ENCODE measurements at places on chromosomes 5 and 9.

DNA sequence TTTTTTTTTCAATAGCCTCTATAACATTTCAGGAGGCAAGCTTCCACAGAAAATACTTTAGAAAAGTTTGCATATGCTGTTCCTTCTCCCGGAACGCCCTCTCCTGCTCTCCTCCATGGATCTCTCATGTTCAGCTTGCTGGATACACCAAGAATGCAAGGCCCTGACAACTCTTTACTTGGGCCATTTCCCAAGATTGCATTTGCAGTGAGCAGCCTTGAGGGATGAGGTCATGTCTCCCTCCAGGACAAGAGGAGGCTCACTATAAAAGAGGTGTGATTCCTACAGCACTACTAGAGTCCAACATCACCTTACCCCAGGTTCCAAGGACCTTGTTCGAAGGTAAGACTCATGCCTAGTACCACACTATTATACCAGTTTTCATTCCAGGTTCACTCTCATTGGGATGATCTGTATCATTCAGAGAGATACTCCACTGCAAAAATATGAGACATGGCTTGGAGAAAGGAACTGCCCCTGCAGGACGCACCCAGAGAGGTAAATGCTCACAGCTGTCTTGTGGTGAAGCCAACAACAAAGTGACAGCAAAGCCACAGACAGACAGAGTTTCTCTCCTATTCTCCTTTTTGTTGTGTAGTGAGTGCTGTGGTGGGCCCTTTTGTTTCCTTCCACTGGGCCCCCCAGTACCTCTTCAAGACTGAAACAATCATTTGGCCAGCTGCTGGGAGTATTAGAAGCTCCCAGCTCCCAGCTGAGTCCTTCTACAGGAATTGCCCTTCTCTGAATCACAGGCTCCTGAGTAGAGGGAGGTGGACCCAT lies 151.7 kb upstream of the ZNF366 start:
- no peak for DNase-seq

- DNase-seq = no peak
These were observed 244.4 kb downstream of the ADAMTSL1 start for GRCh38 chr9:18718393-18718792.

DNA sequence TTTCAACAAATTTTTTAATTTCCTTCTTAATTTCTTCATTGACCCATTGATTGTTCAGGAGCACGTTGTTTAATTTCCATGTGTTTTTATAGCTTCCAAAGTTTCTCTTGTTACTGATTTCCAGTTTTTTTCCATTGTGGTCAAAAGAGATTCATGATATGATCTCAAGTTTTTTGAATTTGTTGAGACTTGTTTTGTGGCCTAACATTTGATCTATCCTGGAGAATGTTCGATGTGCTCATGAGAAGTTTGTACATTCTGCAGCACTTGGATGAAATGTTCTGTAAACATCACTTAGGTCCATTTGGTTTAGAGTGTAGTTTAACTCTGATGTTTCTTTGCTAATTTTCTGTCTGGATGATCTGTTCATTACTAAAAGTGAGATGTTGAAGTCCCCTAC lies 14.7 kb upstream of the PPIC start:
- DNase-seq = no peak

GRCh38 chr9:86749894-86750255 lies 197.4 kb downstream of the GAS1 start:
- no peak for DNase-seq

DNA sequence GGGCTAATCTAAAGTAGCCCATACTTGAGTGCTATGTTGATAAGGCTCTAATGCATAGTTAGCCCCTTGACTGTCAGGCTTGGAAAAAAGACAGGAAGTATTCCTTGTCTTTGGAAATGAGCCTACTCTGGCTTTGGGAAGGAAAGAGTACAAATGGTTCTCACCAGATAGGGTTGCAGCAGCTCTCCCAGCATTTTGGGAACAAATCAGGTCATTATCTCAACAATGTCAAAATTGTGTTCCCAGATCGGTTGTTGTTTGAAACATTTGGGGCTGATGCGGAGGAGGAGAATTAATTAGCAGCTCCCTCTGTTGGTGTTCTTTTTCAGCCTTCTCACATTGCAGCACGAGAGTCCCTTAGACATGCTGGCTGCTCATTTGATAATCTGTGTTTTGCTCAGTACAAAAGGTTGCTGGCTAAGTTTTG lies 294.7 kb upstream of the DMRT1 start:
- DNase-seq = no peak

- no peak for DNase-seq
These were observed 6.4 kb upstream of the AGPAT2 start for GRCh38 chr9:136693490-136694162.

GRCh38 chr5:124739634-124740025 lies 6.8 kb downstream of the ZNF608 start:
- DNase-seq = no peak

DNA sequence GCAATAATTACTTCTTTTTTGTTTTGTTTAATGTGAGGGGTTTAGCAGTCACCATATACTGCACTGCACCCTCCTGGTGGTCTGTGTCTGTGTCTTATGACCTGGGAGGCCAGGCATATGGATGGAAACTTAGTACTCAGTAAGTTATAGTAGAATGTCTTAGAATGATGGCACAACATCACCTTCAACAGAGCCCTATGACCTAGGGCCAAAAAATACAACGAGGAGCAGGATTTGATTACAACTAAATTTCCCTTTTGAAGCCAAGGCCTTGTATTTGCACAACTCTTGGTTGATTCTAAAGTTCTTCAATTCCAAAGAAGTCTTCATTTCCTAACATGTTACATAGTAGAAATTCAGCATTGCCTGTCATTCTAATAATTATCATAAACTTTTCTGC lies 422.1 kb upstream of the PIK3R1 start:
- DNase-seq = no peak

DNA sequence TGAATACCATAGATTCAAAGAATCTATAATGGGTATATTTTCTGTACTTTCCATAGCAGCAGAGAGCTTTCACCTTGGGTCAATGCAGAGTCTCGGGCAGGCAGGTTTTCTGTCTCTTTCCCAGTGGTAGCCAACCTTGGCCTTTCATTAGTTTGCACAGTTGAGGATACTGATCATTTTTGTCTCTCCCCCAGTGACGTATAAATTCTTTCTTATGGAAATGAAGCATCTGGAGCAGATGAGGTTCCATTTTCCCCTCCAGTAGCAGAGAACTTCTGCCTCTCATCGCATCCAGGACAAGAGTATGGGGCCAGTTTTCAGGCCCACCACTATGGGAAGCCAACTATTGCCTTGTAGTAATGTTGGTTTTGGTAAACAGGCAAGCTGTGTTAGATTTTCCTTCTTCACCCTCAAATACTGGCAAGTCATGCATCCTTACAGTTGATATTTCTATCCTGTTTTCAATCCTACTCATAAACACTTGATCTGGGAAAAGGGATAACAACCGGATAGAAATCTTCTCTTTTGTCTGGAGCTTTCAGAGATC lies 845.2 kb upstream of the CDH18 start:
- no peak for DNase-seq

GRCh38 chr5:109739741-109740728 lies 50.3 kb downstream of the MAN2A1 start:
- no peak for DNase-seq

- DNase-seq = no peak
These were observed 59.6 kb downstream of the ATG10 start for GRCh38 chr5:82031220-82032119.

Data from stimulated activated CD4-positive, alpha-beta T cell treated with anti-CD3 and anti-CD28 coated beads, TNF-alpha, amount 100 ng/mL, for 48 hours (primary cell).